ENCODE measurements at places on chromosomes 6 and 20. TPM values are rescaled to one million over a fixed set of nuclear protein-coding genes. Genes with fewer than 3 reads are reported as not detected.

DNA sequence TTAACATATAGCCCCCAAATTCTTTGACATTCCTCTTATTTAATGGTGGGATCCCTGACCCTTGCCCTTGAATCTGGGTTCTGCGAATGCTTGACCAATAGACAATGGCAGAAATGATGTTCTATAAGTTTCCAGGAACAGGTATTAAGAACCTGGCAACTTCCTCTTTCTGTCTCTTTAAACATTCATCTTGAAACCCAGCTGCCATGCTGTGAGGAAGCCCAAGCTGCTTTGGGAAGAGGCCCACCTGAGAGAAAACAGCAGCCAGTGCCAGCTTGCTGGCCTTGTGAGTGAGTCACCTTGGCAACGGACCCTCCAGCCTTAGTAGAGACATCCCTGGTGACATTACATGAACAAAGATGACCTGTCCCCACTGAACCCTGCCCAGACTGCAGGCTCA lies 45.2 kb upstream of the RALY start:
- no peak for DNase-seq

DNA sequence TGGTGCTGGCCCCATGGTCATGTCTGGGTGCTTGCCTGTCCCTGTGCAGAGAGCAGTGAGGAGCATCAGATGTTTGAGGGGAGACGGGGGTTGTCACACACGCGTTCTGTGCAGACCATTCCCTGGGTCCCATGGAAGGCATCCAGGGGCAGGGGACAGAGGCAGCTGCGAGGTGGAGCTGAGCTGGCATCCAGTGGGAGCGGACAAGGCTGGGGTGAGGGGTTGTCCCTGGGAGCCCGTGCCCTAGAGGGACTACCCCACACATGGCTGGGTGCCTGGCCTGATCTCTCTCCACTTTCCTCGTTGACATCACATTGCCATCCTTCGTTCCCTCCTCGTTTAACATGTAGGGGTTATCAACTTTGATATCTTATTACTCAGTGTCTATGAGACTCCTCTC lies 331.3 kb downstream of the CDH4 start:
- DNase-seq, result no peak

HLA-DOA gene
- 15.6 TPM for total RNA-seq

HLA-DRA gene
- 3.1 TPM for total RNA-seq

DNA sequence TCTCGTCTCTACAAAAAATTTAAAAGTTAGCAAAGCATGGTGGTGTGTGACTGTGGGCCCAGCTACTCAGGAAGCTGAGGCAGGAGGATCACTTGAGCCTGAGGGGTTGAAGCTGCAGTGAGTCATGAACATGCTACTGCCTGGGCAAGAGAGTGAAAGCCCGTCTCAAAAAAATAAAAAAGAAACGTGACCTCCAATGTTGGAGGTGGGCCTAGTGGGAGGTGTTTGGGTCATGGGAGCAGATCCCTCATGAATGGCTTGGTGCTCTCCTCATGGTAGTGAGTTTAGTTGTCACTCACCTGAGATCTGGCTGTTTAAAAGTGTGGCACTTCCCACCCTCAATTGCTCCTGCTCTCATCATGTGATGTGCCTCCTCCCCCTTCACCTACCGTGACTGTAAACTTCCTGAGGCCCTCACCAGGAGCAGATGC lies 24.3 kb downstream of the RBL1 start:
- no peak for DNase-seq

- no peak for DNase-seq
These were observed 25.5 kb upstream of the ITCH start for GRCh38 chr20:34337544-34337943.

DNA sequence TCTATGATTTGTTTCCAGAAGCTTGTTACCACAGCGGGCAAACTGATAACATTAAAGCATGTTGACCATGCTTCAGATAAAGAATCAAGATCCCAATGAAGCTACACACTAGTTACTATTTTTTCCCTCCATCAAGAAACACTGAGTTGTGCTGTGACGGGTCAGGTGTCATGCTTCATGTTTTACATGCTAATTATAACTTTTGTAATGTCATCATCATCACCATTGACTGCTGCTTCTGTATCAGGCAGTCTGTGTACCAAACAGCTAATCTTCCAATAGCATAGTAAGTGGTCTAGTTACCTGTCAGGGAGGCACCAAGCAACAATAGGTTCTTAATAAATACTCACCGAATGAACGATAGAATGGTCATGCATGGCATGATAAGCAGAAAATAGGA lies 388.1 kb downstream of the THBS2 start:
- DNase-seq, result no peak

- peak; percentile 71 for DNase-seq
These were observed 347.8 kb downstream of the CDKAL1 start for GRCh38 chr6:20882014-20882413.

- DNase-seq, result no peak
These were observed 193.5 kb upstream of the PLN start for GRCh38 chr6:118354641-118355040.

BNIP5 gene
- total RNA-seq, result not detected

OPRM1 gene
- not detected for total RNA-seq

CD24 gene
- total RNA-seq, result 1,551 TPM

- DNase-seq, result peak; percentile 45
These were observed 859 bp downstream of the PPP1R10 start for GRCh38 chr6:30615958-30616810.

- DNase-seq, result no peak
These were observed 850.9 kb downstream of the TFAP2A start for GRCh38 chr6:9564021-9564420.

GRCh38 chr6:163367497-163368183 lies 46.9 kb upstream of the QKI start:
- no peak for DNase-seq

- DNase-seq, result no peak
These were observed 54.8 kb downstream of the DSTN start for GRCh38 chr20:17624551-17625245.

SOBP gene
- total RNA-seq, result 3.8 TPM

GRCh38 chr6:133741375-133741861 lies 147.5 kb upstream of the TCF21 start:
- DNase-seq, result no peak

DNA sequence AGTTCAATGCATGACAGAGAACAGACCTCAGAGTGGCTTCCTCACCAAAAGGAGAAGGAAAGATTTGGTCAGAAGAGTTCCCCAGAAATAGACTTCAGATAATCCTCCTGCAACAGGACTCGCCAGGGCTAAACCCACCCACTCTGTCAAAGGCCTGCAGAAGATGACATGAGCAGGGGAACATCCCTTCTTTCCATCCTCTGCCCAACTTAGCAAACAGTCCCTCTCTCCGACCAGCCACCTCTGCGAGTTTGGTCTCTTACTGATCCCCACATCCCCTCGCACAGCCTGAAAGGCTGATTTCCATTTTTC lies 7.5 kb downstream of the NFATC2 start:
- DNase-seq, result no peak

- no peak for DNase-seq
These were observed 88.8 kb upstream of the SIRPA start for GRCh38 chr20:1806456-1806855.

DNA sequence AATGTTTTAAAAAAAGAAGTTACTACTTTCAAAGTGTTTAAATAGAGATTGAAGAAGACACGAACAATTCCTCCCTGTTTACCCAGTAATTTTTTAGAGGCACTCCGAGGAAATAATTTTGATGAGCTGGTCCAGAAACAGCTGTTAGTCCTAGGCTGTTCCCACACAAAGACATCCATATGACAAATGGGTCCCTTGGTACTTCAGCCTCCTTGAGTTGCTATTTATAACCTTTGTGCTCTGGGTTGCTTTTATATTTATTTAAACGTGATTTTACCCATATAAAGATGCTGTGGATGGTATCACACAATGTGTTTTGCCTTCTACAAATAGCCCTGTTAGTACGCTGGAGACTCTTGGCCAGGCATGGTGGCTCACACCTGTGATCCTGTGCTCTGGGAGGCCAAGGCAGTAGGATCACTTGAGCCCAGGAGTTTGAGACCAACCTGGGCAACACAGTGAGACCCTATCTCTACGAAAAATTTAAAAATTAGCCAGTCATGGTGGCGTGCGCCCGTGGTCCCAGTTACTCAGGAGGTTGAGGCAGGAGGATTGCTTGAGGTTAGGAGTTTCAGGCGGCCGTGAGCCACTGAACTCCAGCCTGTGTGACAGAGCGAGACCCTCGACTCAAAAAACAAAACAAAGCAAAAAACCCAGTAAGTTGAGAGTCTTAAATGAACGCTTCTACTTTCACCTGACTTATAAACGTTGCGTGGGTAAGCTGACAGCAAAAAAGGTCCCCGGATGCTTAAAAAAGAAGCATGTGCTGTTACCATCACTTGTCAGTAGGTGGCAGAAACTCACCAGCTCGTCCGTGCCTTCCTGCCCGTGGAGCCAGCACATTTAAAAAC lies 56.9 kb upstream of the ARMH2 start:
- DNase-seq, result peak; percentile 61

DAAM2 gene
- total RNA-seq, result 1.0 TPM

SLC22A3 gene
- total RNA-seq, result 2.8 TPM

GRCh38 chr6:163883984-163884383 lies 469.5 kb downstream of the QKI start:
- DNase-seq, result no peak

DNA sequence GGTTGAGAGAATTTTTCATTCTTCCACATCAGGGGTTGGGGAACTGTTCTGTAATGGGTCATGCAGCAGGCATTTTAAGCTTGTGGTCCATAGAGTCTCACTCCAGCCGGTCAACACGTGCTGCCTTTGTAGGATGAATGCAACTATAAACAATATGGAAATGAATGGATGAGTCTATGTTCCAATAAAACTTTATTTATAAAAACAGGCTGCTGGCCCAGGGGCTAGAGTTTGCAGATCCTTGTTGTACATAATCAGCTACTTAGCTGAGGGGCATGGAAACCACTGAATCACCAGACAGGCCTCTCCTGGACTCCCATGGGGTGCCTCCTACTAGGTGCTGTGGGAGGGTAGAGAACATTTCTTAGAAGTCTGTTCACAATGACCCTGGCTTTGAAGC lies 243.4 kb downstream of the BMP7 start:
- no peak for DNase-seq

GRCh38 chr6:34888874-34889555 lies at the start of gene ANKS1A:
Gene ANKS1A, plus strand, starts transcription at chr6:34889255. Its CDS starts 148 bp downstream, at chr6:34889403.
- peak; percentile 92 for DNase-seq

GRCh38 chr6:147509891-147510290 lies 1.4 kb downstream of the SAMD5 start:
- DNase-seq, result no peak

ENPP4 gene
- total RNA-seq, result 2.9 TPM

- no peak for DNase-seq
These were observed 25.6 kb upstream of the CHMP4B start for GRCh38 chr20:33785503-33785902.

DDO gene
- not detected for total RNA-seq

UBD gene
- not detected for total RNA-seq

HECA gene
- total RNA-seq, result 5.0 TPM

- no peak for DNase-seq
These were observed 92.1 kb downstream of the SYNJ2 start for GRCh38 chr6:158073776-158074175.

GRCh38 chr6:158047127-158047518 lies 65.5 kb downstream of the SYNJ2 start:
- no peak for DNase-seq

WFDC12 gene
- not detected for total RNA-seq

All from H9 (cell line).